Myocyte (in vitro differentiated cells): ENCODE measurements at places on chromosomes 7 and 10.

- DNase-seq, result no peak
Measured at GRCh38 chr10:125505648-125506047, 177.3 kb downstream of the TEX36 start.

- DNase-seq, result no peak
Measured at GRCh38 chr10:121521794-121522556, 76.3 kb downstream of the FGFR2 start.

- DNase-seq, result no peak
Measured at GRCh38 chr7:48832303-48832845, 92.0 kb upstream of the CDC14C start.

GRCh38 chr7:139396323-139396951 is 36.7 kb downstream of the LUC7L2 start:
- DNase-seq, result no peak

- DNase-seq, result no peak
Measured at GRCh38 chr7:134787064-134787463, 7.6 kb downstream of the CALD1 start.

DNA sequence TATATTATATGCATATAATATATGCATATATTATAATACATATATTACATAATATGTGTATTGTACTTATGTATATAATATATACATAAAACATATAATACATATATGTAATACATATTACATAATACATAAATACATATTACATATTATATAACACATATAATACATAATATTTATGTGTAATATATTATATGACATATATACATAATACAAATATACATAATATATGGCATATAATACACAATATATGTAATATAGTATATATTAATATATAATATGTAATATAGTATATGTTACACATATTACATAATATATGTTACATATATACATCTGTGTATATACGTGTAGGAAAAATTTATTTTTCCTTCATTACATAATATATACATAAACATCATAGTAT is 63.4 kb downstream of the SGMS1 start:
- DNase-seq, result no peak

DNA sequence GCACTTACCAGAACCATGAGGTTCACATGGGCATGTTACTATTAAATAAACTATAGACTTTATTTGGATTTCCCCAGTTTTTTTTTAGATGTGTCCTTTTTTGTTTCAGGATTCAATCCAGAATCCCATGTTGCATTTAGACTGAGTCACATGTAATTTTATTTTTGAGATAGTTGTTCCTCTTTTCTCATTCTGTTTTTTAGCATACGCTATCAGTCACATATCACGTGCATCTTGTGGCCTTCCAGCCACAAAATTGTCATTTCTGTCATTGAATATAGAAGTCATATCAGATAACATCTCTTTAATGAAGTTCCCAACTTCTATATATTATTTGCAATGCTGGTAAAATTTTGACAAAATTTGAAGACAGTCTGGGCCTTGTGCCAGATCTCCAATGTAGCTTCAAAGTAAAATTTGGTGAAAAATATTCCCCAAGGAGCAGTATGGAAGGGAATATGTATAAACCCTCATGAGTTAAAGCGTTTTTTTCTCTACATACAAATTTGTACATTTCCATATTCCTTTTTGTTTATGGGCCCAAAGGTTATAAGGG is 132.3 kb upstream of the MKI67 start:
- DNase-seq, result no peak

GRCh38 chr7:156014201-156014600 is 201.9 kb upstream of the SHH start:
- DNase-seq, result no peak

GRCh38 chr7:130909161-130909836 is 175.3 kb upstream of the KLF14 start:
- peak; percentile 51 for DNase-seq

DNA sequence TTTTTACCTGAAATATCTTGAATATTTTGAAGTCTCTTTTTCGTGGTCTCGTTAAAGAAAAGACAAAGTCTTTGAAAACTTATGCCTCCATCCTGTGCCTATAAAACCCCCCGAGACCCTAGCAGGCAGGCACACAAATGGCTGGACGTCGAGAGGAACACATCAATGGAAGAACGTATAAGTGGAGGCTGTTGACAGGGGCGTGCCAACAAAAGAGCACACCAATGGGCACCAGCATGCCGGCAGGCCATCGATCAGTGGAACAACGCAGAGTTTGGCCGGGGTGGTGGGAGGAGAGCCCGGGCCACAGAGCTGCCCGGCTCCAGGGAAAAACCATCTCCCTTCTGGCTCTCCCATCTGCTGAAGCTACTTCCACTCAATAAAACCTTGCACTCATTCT is 24.7 kb downstream of the ENKUR start:
- no peak for DNase-seq

GRCh38 chr10:14674376-14675050 is 100.2 kb downstream of the FAM107B start:
- DNase-seq, result no peak

- DNase-seq, result peak; percentile 37
Measured at GRCh38 chr7:89887489-89887888, 266.8 kb upstream of the STEAP1 start.

DNA sequence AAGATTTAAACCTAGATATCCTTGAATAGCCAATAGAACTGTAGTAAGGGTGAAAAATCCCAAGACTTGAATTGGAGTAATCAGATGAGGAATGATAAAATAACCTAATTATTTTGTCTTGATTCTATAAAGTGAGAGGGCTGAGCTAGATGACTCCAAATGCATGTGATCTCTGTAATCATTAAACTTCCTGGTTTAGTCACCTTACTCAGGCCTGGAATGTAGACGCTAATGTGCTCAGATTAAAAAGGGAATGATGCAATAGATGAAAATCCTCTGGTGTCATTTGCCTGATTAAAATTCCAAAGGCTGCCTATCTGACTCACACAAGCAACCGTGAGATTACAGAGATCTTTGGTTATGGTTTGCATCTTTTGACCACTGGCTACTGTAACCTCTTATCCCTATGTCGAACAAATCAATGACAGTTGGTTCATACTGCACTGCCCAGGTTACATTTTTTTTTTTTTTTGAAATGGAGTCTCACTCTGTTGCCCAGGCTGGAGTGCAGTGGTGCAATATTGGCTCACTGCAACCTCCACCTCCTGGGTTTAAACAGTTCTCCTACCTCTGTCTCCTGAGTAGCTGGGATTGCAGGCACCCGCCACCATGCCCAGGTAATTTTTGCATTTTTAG is 2.9 kb upstream of the HKDC1 start:
- peak; percentile 72 for DNase-seq

- peak; percentile 54 for DNase-seq
Measured at GRCh38 chr7:28956608-28957063, 1.5 kb downstream of the TRIL start.

- no peak for DNase-seq
Measured at GRCh38 chr7:51551070-51551469, 234.5 kb upstream of the COBL start.

- no peak for DNase-seq
Measured at GRCh38 chr7:55642266-55642665, 70.0 kb upstream of the VOPP1 start.

GRCh38 chr10:24552346-24553016 is 171.2 kb downstream of the ARHGAP21 start:
- no peak for DNase-seq

DNA sequence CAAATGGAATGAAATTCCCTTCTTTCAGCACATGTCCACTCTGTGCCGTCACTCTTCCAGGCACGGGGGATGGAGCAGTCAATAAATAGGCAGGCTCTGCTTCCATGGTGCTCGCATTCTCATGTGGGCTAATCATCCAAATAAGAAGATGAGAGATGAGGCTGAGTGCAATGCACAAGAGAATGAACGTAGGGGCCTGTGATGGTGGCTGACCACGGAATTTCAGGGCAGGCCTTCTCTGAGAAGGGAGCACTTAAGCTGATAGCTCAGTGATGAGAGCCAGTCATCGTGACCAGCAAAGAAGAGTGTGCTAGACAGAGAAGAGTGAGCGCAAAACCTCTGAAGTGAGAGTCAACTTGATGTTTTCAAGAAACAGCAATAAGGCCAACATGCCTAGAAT is 47.9 kb downstream of the TAF3 start:
- DNase-seq, result peak; percentile 72

DNA sequence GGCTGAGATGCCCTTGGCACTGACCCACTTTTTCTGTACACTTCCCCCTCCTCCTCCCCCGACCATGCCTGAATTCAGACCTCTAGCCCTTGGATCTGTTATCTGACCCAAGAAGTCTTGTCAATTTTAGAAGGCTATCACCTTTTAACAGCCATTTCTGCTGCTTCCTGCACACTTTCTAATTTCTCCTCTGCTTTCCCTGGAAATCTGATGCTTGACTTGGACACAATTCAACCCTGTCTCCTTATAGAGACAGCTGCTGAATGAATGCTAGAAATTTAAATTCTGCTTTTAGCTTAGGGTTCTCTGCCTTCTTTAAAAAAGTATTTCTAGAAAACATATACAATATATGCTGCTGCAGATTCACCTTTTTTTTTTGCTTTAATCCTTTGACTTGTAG is 417.9 kb upstream of the KLF6 start:
- DNase-seq, result no peak

DNA sequence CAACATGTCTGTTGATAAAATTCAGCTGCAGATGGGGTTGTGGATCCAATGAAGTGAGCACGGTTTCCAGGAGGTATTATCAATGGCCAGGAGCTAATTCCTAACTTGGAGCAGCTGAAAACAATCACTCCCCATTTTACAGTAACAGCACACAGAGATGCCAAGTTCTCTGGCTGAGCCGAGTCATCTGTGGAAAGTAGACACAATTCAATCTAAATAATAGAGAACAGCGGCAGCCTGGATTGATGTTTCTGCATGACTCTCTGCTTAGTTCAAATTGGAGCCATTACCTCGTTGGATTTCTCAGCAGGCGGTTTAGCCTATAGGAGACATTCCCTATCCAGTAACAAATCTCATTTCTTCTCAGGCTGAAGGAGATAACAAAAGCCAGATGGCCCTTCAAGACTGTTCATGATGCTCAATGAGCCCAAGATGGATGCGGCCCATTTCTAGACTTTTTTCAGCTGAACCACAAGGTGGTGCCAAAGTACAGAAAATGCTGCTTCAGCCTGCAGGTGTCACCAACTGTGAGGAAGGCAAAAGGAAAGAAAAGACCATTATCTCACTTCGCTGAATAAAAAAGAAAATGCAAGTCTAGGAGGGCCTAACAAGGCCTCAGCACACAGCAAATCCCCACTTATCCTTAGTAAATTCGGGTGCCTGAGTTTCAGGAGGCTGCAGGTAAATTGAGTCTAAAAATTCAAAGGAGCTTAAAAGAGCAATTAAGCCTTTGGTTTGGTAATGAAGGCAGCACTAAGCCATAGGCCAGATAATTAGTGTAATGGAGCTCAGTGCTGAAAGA is 83.7 kb downstream of the SLC16A9 start:
- DNase-seq, result peak; percentile 72

GRCh38 chr10:76717141-76717540 is 920.5 kb downstream of the KCNMA1 start:
- no peak for DNase-seq

GRCh38 chr7:124570558-124570957 is 195.0 kb downstream of the GPR37 start:
- DNase-seq, result no peak

DNA sequence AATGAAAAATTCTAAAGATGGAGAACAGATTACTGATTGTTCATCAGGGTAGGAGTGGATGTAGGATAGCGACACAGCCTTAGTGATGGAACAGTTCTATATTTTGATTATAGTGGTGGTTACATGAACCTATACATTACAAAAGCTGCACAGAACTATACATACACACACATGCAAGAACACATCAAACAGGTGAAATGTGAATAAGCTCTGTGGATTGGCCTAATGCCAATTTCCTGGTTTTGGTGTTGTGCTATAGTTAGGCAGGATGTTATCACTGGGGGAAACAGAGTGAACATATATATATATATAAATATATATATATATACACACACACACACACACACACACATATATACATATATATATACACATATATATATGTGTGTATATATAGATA is 76.4 kb upstream of the PIK3CG start:
- no peak for DNase-seq

- no peak for DNase-seq
Measured at GRCh38 chr7:47938574-47939165, 9.6 kb downstream of the PKD1L1 start.

GRCh38 chr7:69781412-69781846 is 183.2 kb downstream of the AUTS2 start:
- DNase-seq, result no peak

GRCh38 chr7:30302656-30303311 is 18.4 kb downstream of the ZNRF2 start:
- no peak for DNase-seq

DNA sequence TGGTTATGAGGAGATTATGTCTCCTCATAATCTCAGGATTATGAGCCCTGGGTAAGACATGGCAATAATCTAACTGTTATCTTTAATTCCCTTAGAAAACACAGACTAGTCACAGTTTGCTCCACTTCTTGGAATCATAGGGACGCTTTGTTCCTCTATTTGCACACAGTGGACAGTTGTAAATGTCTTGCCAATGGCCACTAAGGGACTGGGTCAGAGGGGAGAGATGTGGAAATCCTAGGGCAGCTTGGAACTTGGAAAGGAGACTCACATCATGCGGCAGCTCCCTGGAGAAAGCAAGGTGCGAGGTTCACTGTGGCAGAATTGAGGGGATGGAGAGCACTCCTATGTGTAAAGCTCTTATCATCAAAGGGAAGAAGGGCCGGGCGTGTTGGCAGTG is 266.1 kb downstream of the PRPF18 start:
- no peak for DNase-seq

GRCh38 chr7:122136078-122136477 is 8.0 kb downstream of the AASS start:
- no peak for DNase-seq

GRCh38 chr10:113960617-113961181 is 83.0 kb upstream of the ADRB1 start:
- DNase-seq, result peak; percentile 24

GRCh38 chr10:57959318-57960006 is 308.2 kb downstream of the IPMK start:
- DNase-seq, result no peak

DNA sequence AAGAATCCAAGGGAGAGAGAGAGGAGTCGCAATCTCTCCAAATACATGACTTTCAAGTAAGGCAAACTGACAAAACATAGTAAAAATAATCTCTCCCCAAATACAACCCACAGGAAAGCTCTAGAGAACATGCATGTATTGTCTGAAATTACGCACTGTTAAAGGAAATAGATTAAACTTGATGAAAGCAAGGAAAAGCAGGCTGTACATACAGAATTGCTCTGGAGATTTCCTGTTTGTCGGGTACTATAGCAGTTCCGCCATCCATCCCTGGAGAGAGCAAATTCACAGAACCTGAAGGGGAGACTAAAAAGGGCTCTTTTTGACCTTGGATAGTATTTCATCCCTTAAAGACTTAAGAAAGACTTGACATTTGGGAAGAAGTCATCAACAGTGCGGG is 170.2 kb upstream of the BET1 start:
- DNase-seq, result no peak
